HT1080 (cell line): ENCODE measurements at places on chromosomes 1 and 21. TPM values are rescaled to one million over a fixed set of nuclear protein-coding genes. Genes with fewer than 3 reads are reported as not detected.

DNA sequence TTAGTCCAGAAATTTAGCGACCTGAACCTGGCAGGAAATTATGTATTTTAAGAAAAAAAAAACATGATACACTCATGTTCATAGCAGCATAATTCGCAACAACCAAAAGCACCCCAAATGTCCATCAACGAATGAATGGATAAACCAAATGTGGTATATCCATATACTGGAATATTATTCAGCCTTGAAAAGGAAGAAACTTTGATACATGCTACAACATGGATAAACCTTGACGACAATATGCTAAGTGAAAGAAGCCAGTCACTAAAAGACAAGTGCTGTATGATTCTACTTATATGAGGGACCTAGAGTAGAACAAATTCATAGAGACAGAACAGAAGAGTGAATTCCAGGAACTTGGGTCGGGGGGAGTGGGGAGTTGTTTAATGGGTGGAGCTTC, 698 bp upstream of the OLIG1 start:
- no peak for DNase-seq

- no peak for DNase-seq
These were observed 11.2 kb downstream of the SLFNL1 start for GRCh38 chr1:41010345-41010744.

LRRC39 gene
- not detected in 2 replicates for total RNA-seq

GRCh38 chr1:64928325-64928724, 38.0 kb downstream of the JAK1 start:
- no peak for DNase-seq
